ENCODE measurements at places on chromosomes 16 and 17. TPM values are rescaled to one million over a fixed set of nuclear protein-coding genes. Genes with fewer than 3 reads are reported as not detected.

GRCh38 chr16:85853547-85854545 lies 45.1 kb upstream of the IRF8 start:
- DNase-seq = no peak

TBC1D3C gene
- polyA plus RNA-seq = not detected

KCNJ16 gene
- polyA plus RNA-seq = not detected

DNA sequence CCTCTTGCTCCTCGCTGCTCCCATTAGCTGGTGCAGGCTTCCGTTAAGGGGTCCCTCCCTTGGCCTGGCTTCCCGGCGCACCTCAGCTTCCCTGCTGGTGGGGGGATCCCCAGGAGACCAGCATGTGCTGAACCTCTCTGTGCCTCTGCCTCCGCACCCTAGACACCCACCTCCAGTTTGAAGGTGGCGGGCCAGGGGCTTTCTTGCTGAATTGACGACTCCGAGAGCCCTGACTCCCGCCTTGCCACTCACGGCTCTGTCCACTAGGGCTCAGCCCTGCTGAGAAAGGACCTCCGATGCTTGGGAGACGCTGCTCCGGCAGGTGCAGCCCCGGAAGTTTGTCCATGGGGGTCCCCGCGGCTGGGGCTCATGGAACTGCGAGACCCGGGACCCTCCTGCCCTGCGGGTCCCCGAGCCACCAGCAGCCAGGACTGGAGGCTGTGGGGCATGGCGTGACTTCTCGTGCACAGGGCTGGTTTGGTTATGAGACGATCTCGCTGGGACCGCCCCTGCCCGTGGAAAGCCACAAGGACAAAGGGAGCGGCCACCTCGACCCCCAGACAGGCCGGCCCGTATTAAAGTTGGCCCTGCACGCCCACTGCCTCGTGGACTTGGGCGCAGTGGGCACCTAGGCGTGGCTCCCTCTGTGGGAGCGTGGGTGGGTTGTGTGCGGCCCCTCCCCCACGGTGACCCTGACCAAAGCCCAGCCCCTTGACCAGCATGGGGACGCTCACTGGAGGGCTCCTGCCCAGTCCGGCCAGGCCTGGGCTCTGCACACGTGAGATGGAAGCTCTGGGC lies 8.1 kb downstream of the CHMP6 start:
- DNase-seq = no peak

DNA sequence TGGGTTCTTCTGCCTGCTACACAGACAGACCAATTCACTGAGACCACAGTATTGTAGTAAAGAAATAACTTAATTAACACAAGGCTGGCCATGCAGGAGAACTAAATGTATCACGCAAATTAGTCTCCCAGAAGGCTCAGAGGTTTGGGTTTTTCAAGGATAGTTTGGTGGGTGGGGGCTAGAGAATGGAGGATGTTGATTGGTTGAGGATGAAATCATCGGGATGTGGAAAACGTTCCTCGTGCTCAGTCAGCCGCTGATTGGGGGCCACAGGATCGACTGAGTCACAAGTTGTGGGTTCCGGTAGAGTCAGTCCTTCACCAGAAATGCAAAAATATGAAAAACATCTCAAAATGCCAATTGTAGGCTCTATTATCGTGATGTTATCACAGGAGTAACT lies 18.7 kb downstream of the RHOT1 start:
- no peak for DNase-seq

DNA sequence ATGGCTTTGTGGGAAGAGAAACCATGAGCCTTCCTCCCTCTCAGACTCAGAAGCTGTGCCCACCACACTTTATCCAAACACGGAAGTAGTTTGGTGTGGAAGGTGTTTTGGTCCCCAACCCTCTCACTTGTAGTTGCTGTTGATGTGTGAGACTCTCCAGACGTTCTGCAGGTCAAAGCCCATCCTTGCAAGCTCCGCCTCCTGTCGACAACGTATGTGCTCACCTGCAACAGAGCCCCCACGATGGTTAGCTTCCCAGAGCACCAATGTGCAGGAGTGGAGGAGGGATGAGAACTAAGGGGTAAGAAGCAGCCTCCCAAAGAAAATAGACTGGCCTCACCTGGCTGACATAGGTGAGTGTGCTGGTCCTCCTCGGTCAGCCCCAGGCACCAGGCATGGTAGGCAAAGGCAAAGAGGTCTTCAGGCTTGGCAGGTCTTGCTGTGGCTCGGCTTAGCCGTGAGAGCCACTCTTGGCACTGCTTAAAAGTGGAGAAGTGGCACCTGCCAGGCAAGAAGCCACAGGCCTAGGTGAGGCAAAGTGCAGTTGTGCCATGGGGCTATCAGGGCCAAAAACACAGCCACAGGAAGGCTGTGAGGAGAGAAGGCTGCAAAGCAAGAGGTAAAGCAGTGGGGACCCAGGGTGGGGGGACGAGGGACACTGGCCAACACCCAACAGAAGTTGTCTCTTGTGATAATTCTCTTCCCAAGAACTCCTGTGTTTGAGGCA lies 5.9 kb downstream of the MTMR4 start:
- no peak for DNase-seq

GRCh38 chr17:80870401-80870800 lies 121.2 kb upstream of the CHMP6 start:
- no peak for DNase-seq

DNA sequence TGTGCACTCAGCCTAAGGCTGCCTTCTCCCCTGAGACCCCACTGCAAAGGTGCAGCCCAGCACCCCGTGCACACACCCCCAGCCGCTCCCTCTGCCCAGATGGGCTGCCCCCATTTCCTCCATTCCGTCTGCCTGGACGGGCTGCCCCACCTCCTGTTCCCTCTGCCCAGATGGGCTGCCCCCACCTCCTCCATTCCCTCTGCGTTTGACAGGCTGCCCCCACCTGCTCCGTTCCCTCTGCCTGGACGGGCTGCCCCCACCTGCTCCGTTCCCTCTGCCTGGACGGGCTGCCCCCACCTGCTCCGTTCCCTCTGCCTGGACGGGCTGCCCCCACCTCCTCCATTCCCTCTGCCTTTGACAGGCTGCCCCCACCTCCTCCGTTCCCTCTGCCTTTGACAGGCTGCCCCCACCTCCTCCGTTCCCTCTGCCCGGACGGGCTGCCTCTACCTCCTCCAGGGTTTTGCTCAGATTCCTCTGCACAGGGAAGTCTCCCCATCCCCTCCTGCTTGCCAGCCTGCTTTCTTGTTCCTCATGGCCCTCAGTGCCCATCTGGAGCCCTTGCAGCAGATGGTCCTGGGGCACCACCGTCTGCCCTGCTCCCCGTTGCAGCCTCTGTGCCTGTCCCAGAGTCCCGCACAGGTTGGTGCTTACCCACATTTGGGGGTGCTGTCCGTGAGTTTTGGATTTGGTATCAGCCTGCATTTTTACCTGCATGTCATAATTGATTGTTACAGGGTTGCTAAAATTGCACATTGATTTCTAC lies 23.4 kb upstream of the IL17C start:
- DNase-seq = no peak

- DNase-seq = no peak
Observed at GRCh38 chr17:18177722-18178121, 5.9 kb upstream of the ALKBH5 start.

DNA sequence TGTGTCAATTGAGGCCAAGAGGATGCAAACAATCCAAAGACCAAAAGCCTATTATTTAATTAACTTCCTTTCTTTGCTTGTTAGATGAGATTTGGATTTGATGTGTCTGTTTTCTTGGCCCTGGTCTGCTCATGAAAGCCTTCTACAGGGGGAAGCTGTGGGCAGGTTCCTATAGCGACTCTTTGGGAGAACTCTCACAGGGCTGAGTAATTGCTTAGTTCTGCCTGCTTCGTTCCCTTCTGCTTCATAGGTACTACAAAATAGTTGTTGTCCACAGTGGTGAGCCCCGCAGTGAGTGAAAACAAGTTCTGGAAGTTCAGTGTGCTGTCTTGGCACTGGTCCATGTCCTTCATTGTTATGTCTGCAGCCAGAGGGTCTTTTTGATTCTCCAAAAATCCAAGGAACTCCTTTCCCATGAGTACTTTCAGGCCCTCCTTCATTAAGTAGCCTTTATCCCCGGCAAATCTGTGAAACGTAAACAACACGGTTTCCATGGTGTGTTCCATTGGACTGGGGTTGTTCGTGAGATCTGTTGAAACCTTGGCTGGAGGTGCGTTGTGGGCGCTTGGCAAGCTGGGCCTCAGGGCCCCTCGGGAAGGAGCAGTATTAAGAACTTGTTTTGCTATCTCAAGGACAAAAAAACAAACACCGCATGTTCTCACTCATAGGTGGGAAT lies 30.0 kb upstream of the ANKRD40CL start:
- DNase-seq = no peak

PPY gene
- not detected for polyA plus RNA-seq

DNA sequence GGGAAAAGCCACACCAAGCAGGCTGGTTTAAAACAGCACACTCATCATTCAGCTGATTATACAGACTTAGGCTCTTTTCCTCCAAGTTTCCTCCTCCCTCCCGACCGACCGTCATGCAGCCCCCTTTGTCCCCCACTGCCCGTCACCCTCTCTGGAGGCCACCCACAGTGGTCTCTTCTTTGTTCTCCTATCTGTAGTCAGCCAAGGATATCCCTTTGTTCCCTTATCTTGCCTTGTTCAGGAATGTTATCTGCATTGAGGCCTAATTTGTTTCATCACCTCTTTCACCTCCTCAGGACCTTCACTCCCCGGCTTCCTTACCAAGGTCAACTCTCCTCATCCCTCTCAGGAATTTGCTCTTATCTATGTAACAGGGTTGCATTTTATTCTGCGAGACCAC lies 186.4 kb upstream of the CDH13 start:
- DNase-seq = peak; percentile 9

Data from GM23338 (cell line).